ENCODE measurements at places on chromosomes 4 and X. TPM values are rescaled to one million over a fixed set of nuclear protein-coding genes. Genes with fewer than 3 reads are reported as not detected.
A peak's percentile ranks its signal among the peaks of the same experiment; 100 is the strongest.

GRCh38 chr4:6546681-6547447 is 28.1 kb upstream of the MAN2B2 start:
- DNase-seq, result no peak

GRCh38 chr4:169314906-169315305 is 44.1 kb upstream of the SH3RF1 start:
- no peak for DNase-seq

DNA sequence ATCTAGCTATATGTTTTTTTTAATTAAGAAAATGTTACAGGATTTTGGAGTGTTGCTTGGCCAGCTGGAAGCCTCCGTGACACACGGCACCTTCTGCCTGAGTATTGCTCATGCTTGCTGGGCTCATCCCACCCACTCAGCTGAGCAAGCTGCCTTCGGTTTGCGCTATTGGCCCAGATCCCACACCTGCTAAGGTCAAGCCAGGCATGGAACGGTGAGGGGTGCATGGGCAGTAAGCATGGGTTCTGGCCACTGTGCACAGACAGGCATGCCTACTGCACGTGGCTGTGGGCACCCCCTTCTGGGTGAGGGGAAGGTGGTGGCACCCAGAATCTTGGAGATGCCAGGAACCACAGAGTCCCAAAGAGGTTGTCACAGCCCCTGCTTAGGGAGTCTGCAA is 1178.4 kb upstream of the PCDH7 start:
- DNase-seq, result peak; percentile 59

DNA sequence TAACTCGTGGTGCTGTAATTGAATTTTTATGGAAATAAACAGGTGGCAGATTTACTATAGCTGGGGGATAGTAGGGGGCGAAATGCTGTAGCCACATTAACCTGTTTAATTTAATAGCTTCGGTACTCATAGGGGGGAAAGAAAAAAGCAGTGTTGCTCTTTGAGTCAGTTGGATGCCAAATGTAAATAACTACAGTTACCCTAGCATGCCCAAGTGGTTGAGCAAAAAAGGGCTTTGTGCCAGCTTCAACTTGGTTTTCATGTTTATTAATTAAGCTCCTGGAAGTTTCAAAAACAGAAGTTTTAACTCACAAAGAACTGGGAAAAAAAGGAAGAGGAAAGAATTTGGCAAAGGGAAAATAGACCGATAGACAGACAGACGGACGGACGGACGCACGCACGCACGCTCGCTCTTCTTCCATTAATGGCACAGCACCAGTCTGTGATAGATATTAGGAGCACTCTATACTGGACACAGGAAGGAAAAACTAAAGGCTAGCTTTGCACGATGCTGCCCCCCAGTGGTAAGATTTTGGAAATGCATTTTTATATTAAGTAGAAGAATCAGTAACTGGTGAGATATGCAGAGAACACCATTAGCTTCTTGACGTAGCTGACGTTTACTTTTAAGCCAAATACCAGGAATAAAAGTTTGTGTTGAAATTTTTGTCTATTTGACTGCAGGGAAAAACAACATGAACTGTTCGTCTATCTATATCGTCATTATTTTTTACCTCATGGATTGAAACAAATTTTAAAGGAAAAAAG is 151.8 kb downstream of the SLC7A11 start:
- no peak for DNase-seq

DNA sequence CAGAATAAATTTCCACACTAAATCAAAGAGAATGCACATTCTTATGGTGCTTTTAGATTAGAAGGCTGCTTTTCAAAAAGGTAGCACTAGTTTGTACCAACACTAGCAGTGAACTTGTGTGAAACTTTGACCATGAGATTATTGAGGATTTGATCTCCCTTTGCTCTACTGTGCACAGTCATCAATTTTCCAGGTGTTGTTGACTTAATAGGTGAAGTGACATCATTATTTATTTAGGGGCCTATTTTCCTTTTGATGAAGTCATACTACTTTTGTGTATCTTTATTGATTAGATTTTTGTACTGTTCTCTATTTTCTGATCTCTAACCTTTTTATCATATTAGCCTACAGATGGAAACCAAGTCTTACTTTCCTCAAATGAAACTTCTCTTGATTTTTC is 507.9 kb upstream of the LCORL start:
- no peak for DNase-seq

DNA sequence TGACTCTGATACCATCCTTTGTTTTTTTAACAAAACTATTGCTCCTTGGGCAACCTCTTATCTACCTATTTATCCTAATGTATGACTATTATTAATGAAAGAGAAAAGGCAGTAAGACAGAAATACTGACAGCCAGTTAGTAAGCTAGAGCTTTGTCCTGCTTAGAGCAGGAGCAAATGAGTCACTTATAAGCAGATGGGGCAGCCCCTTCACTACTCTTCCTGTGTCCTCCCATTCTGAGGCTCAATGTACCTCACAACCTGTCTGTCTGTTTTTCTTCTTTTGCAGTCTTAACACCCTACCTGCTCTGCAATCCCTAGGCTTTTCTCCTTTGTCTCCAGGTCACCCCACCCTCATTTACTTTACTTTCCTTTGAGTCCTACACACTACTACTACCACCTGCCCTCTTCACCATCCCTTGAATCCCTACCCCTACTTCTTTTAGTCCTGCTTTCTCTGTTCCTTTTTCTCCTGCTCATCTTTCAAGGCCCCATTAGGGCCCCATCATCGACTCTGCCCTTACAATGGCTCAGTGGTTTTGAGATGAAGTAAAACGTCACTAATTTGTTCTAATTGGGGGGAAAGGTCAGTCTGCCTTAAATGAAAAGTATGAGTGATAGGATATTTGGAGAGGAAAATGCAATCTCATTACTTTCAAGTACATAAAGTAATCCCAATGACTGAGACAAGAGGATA is 294.3 kb downstream of the GUCY2F start:
- no peak for DNase-seq

GRCh38 chrX:20362268-20363267 is 95.9 kb upstream of the RPS6KA3 start:
- DNase-seq, result no peak

DNA sequence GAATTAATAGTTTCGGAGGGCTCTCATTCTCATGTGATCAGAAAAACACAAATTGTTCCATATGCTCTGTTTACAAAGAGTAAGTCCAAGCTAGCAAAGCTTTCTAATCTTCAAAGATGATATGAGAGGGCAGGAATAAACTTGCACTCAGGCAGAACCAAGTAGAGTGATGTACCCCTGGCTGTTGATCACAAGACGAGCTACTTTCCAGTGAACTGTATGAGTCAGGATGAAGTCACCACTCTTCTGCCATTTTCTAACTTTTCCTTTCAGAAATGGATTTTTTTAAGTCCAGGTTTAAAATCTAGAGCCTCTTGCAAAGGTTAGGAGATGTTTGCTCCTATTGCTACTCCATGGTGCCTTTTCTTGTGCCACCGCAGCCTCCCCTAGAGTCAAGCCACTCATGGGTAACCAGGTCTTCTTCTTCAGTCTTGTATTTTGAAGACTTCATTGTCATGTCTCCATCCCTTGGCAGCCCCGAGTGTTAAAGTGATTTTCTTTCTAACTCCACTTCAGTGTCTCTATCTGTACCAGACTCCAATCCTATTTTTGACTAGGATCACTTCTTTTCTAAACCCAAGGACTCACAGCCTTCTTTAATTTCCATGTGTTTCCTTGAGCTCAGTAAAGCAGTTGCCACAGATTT is 171.9 kb upstream of the GALNT7 start:
- no peak for DNase-seq

DNA sequence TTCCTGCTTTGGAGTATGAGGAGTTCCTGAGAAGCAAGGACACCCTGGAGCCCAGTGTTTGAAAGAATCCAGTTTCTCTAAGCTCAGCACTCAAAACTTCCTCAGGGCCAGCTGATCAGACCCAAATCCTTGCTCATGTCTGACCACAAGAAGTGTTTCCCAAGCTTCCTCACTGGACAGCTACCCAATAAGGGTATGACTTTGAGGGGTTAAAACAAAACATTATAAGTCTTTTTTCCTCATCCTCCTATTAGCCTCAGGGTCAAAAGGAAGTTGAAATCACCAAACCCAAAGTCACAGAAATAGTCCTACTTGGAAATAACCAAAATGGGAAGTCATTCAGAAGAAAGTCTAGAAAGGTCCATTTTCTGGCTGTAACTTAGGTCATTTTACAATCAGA is 13.7 kb downstream of the ZBTB33 start:
- DNase-seq, result no peak

DNA sequence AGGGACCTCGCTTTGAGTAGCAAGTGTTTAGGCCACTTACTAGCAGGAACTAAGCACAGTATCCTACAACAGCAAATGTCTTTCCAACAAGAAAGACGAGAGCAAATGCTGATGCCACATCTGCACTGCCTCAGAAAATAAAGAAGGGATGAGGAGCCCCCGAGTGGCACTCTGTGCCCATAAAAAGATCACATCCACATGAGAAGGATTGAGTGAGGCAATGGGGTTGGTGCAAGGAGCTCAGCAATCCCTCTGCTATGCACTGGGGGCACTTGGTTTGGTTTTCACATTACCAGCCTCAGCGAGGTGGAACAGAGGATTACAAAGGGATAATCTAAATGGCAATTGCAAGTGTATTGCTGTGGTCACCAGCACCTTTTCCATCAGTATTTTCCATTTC is 252.8 kb upstream of the SLC7A11 start:
- no peak for DNase-seq

- DNase-seq, result no peak
Measured at GRCh38 chrX:10709276-10709675, 88.9 kb upstream of the MID1 start.

DNA sequence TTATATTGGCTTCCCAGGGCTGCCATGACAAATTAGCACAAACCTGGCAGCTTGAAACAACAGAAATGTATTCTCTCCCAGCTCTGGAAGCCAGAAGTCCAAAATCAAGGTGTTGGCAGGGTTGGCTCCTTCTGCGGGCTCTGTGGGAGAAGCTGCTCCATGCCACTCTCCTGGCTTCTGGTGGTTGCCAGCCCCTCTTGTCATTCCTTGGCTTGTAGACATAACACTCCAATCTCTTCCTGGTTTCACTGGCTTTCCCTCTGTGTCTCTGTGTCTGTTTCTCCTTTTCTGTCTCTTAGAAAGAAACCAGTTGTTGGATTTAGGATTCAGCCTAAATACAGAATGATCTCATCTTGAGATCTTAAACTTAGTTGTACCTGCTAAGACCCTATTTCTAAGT is 85.5 kb downstream of the USP46 start:
- no peak for DNase-seq

- peak; percentile 93 for DNase-seq
Measured at GRCh38 chr4:26028793-26029567, 115.0 kb downstream of the SMIM20 start.

DNA sequence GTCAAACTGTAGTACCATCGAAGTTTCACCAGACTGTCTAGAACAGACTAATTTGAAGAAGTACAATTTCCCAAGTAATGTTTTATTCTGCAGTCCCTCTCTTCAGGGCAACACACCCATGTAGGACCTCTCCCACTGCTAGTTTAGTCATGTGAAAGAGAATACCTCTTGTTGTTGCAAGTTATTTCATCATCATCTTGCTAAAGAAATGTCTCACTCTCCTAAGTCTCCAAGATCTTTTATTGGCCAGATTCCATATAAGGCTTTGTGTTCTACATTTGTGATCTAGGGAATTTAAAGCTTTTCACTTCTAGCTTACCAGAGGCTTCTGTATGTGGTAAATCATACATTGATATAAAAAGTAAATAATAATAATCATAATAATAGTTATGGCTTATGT is 745.3 kb upstream of the MAGEB2 start:
- DNase-seq, result no peak

- peak; percentile 48 for DNase-seq
Measured at GRCh38 chr4:8671712-8672290, 79.2 kb downstream of the CPZ start.

DNA sequence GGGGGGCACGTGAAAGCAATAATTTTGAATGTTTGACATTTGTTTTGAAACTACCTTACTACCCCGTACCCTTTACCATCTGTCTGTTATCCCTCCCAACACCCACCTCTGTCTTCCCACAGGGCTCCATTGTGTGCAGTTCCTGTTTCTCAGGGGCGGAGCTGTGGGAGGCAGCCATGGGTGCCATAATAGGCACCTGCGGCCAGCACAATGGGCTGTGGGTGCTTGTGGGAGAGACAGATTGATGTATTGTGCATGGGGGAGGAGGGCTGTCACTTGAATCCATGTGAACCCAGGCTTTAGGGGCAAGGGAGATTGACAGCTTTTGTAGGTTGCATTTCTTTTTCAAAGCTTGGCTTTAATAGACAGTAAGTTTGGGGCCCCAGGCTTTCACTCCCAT is 122.6 kb upstream of the CXorf66 start:
- no peak for DNase-seq

- no peak for DNase-seq
Measured at GRCh38 chrX:30161043-30161442, 54.3 kb upstream of the MAGEB2 start.

DNA sequence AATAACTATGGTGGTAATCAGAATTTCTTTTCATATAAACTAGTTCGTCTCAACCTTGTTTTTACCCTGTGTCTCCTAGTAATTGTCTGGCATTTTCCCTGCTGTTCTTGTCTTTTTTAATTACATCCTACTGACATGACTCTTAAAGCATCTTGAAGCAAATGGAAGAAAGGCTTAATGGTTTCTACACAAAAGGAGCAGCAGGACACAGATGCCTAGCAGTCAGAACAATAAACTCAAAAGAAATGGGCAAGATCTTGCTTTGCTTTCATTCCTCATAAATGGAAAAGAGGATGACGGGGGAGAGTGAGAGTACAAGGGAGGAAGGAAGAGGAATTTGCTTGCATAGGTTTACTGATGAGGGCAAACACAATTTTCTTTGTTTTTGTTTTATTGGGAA is 293.2 kb upstream of the EMCN start:
- DNase-seq, result no peak

- no peak for DNase-seq
Measured at GRCh38 chr4:132479543-132479942, 669.6 kb upstream of the PCDH10 start.

DNA sequence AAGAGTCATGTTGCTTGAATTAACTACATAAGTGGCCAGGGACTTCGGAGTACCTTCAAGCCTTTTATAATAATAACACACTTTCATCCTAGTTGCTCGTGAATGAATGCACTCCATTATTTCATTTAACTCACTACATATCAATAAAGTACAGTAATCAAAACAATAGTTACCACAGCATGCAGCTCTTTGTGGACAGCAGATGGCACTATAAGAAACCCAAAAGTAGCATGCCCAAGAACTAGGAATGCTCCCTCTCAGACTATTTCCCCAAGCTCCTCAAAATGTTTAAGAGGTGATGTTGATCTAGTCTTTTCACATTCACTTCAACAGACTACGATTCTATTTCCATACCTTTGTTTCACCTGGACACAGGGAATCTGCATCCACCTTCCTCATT is 500.8 kb upstream of the DIAPH2 start:
- no peak for DNase-seq

ADGRL3 gene
- total RNA-seq, result 48.0 TPM

DDX3X gene
- 251 TPM for total RNA-seq

RTL5 gene
- total RNA-seq, result 8.9 TPM

VCX3B gene
- not detected for total RNA-seq

RBMXL3 gene
- total RNA-seq, result not detected

S100P gene
- 7.8 TPM for total RNA-seq

SULT1E1 gene
- not detected for total RNA-seq

ADD1 gene
- total RNA-seq, result 297 TPM

Data from posterior vena cava (tissue), 2 donors.